ENCODE measurements at places on chromosomes 7 and 10.

GRCh38 chr7:29139796-29140195 is 6.5 kb downstream of the CPVL start:
- no peak for DNase-seq

- no peak for DNase-seq
Observed at GRCh38 chr7:159056737-159057136, 87.9 kb downstream of the VIPR2 start.

GRCh38 chr10:75395932-75396630 is 5.5 kb downstream of the ZNF503 start:
- no peak for DNase-seq

GRCh38 chr7:25515633-25516275 is 287.5 kb upstream of the NPVF start:
- DNase-seq = no peak

DNA sequence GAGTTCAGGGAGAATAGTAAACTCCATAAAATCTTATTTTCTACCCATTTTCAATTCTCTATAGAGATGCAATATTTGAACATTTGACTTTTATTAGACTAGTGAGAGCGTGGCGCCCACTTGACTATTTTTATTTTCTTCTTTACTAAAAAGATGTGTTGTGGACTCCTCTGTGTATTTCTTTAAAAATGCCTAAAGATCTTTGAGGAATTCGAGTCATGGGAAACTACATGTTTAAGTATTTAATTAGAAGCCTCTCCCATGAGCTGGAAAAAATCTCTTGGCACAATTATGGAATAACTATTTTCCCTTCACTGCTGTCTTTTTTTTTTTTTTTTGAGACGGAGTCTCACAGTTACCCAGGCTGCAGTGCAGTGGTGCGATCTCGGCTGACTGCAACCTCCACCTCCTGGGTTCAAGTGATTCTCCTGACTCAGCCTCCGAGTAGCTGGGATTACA is 124.2 kb downstream of the ARHGAP12 start:
- DNase-seq = no peak

- DNase-seq = no peak
Observed at GRCh38 chr7:34734771-34735170, 76.8 kb downstream of the NPSR1 start.

DNA sequence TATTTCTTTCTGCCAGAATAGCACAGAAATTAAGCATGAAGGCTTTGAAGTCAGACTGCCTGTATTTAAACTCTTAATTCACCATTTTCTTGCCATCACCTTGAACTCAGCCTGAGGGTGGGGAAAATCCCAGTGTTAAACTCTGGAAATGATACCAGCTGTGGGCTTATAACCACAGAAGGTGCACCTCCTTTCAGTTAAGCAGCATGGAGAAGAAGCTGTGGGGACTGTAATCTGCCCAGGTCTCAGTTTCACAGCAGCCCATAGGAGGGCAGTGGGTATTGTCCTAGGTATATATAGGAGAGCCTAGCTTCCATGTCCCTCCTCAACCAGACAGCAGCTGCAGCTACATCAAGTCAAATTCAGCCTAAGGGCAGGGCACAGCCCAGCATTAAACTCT is 241.6 kb downstream of the HPSE2 start:
- DNase-seq = no peak

- DNase-seq = peak; percentile 26
Observed at GRCh38 chr7:70659263-70659662, 472.7 kb upstream of the GALNT17 start.

DNA sequence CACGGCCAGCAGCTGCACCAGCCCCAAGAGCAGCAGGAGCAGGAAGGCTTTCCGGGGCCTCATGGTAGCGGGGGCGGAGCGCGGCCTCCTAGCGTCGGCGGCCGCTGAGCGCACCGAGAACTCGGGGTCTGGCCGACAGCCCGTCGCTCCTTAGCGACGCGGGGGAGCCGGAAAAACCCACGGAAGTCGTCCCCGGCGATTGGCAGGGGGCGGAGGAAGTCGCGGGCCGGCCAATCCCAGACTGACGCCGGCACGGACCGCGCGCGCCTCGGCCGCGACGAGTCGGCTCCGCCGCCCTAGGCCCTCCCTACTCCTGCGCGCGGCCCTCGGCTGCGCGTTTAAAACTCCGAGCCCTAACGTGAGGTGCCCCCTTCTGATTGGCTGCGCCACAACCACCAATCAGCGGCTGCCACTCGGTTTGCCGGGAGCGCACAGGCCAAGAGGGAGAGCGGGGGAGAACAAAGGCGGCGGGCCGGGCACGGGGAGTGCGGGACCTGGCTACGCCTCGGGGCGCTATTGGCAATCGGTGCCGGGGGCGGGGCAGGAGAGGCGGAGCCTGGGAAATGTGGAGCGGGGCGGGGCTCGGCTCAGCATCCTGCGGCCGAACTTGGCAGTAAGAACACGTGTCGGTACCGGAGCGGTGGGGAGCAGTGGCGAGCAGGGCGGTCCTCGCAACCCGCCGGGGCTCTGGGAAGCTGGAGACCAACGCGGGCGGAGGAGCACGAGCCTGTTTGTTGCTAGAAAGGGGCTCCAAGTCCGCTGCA is at the start of gene PDIA4:
TSS of gene PDIA4 (minus strand) at position 160 of the 764 bp plus-strand sequence. CDS start at position 63, 97 bp downstream.
- peak; percentile 100 for DNase-seq

DNA sequence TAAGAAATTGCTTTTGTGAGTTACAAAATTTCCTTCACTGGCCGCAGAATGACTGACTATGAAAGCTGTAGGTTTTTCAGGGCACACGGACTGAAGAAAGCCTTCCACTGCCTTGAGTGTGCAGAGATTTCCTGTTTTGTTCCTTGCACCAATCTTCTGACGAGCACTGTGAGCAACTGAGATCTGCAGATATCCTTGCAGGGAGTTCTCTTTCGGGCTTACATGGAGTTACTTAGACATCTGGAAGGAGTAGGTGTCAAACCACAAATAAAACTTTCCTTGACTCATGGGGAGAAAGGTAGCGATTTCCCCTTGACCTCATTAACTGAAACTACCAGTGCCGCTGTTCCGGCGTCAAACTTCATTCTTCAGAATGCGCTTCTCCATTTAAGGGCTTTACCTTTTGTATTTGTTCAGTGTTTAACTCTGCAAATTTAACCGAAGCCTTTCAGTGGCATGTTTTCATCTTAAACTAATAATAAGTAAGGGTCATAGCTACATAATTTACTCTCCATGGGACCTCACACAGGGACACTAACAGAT is 1175.3 kb downstream of the GATA3 start:
- DNase-seq = no peak

DNA sequence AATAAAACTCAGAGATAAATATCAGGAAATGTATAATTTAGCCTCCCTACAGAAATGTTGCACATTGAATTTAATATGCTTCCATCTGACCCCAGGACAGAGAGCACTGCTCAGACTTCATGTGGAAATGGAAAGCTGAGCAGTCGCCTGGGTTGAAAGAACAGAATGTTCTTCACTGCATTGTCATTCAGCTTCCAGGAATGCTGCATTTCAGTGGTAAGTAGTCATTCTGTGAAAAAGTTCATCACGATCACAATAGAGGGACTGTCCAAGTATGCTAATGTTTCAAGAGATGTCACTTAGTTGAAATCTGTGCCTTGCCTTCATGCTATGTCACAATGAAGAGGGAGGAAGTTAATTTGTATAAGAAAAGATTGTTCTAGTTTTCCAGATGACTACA is 147.3 kb downstream of the NRCAM start:
- DNase-seq = no peak

- no peak for DNase-seq
Observed at GRCh38 chr7:155021699-155022145, 18.8 kb upstream of the PAXIP1 start.

- DNase-seq = no peak
Observed at GRCh38 chr7:159231017-159231416, 86.3 kb upstream of the VIPR2 start.

GRCh38 chr10:104069613-104070012 is 16.1 kb downstream of the COL17A1 start:
- DNase-seq = no peak

GRCh38 chr10:24010436-24010970 is 198.4 kb upstream of the KIAA1217 start:
- no peak for DNase-seq

DNA sequence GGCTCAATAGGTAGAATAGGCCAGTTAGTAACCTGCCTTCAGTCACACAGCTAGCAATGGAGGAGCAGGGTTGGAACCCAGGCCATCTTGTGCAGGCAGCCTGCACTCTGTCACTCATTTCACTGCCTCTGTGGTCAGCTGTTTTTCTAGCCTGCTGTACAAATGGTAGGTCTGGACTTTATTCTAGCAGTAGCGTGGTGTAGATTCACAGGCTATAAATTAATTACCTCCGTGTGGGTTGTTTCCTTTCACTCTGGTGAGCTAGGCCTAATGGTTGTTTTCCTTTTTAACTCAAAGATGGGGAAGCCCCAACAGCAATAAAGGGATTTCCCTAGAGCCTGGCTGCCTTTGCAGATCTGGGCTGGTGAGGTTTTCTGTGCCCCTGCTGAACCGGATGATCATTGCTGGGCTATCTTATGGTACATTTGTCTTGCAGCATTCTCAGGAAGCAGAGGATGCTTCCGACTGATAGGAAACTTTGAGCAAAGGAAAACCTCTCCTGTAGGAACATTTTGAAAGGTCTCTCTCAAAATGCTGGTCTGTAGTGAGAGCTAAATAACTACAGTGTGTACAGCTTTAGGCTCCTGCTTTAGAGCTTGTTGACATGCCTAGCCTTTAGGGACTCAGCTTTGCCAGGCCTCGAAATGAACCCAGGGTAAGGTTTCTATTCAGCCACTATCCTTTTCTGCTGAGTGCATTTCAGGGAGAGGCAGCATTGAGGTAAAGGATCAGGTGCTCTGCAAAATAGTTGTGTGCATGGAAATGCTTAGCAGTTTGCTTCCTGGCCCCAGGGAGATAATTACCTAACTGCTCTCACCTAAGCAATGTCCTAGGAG is 157.4 kb downstream of the ST7 start:
- DNase-seq = peak; percentile 45

DNA sequence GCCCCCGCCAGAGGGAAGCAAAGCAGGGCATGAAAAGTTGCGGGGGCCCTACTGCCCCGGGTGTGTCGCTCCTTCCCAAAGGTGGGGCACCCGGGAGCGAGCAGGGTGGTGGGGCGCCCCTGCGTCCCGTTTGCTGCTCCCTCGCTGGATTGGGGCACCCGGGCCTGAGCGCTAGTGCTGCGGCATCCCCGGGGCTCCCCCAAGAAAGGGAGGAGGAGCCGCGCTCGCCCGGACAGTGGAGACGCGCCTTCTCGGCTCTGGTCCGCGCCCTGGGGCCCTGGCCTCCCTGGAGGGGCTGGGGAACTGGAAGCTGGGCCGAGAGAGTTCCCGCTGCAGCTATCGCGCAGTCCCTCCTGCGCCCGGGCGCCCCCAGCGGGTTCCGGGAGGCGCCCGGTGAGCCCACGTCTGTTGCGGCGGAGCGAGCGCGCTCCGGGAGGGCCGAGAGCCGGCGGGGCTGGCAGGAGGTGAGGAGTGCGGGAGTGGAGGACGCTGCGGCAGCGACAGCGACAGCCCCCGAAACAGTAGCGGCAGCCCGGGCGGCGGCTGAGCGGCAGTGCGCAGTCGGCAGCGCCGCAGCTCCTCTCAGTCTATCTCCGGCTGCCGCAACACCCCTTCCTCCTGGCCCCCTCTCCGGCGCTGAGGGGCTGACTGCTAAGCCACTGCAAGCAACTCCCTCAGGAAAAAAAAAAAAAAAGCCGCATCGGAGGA is 504 bp upstream of the BMPER start:
- no peak for DNase-seq

DNA sequence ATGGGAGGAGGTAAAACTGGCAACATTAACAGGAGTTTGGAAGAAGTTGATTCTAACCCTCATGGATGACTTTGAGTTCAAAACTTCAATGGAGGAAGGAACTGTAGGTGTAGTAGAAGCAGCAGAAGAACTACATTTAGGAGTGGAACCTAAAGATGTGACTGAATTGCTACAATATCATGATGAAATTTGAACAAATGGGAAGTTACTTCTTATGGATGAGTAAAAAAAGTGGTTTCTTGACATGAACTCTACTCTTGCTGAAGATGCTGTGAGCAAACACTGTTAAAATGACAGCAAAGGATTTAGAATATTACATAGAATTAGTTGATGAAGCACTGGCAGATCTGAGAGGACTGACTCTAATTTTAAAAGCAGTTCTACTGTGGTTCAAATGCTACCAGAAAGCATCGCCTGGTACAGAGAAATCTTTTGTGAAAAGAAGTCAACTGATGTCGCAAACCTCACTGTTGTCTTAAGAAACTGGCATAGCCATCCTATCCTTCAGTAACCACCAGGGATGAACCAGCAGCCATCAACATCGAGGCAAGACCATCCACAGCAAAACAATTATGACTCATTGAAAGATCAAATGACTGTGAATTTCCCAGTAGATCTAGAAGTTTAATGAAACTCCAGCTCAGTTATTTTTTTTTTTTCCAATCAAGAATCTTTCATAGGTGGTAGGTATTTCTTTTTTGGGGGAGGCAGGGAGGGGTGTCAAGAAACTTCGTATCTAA is 20.8 kb downstream of the BRAF start:
- no peak for DNase-seq

- DNase-seq = no peak
Observed at GRCh38 chr7:20307901-20308300, 22.8 kb upstream of the ITGB8 start.

- DNase-seq = no peak
Observed at GRCh38 chr10:108454793-108455192, 1290.3 kb upstream of the SORCS1 start.

GRCh38 chr7:84194484-84195271 is at the start of gene SEMA3A:
Gene SEMA3A (minus strand): TSS chr7:84194789. CDS start chr7:84194586, 203 bp downstream.
- DNase-seq = no peak

DNA sequence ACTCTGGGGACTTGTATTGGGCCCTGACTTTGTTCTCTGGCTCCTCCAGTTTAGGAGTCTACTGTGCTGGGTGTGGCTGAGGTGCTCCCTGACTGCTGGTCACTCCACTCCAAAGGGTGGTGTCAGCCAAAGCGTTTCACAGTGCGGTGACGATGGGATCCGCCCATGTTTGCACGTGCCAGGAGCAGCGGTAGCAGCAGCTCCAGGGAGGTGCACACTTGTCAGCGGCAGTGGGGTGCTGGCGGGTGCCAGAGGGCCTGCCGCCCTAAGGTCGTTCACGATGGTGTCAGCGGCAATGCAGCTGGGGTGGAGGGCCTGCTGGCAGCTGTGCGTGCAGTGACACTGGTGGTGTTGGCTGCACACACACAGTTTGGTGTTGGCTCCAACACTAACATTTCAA is 268.5 kb upstream of the AKR1E2 start:
- DNase-seq = no peak

- DNase-seq = peak; percentile 1
Observed at GRCh38 chr7:83976302-83976701, 218.3 kb downstream of the SEMA3A start.

GRCh38 chr7:16028636-16029035 is 342.2 kb upstream of the MEOX2 start:
- no peak for DNase-seq

- DNase-seq = no peak
Observed at GRCh38 chr7:102111061-102112041, 175.3 kb upstream of the SH2B2 start.

DNA sequence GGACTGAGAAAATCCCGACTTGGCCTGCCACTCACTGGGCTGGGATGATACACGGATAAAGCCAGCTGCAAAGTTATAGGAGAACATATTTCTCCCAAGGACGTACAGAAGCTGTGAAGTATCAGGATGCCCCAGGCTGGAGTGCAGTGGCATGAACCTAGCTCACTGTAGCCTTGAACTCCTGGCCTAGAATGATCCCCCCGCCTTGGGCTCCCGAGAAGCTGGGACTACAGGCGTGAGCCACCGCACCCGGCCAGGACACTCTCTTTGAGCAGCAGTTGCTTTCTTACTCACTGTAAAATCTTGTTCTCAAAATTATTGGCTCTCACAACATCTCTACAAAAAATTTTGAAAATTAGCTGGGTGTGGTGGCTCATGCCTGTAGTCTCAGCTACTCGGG is 50.4 kb downstream of the CLEC2L start:
- no peak for DNase-seq

GRCh38 chr10:27741173-27742091 is 4.2 kb downstream of the MKX start:
- DNase-seq = no peak

Data from CD4-positive, alpha-beta T cell treated with Interleukin-6 at 100 ng/mL for 8 hours (primary cell).